ENCODE measurements at places on chromosomes 6 and 20.

- DNase-seq, result no peak
Observed at GRCh38 chr6:4891141-4891540, 112.7 kb downstream of the RPP40 start.

GRCh38 chr6:152368751-152369624 lies 268.2 kb downstream of the SYNE1 start:
- no peak for DNase-seq

DNA sequence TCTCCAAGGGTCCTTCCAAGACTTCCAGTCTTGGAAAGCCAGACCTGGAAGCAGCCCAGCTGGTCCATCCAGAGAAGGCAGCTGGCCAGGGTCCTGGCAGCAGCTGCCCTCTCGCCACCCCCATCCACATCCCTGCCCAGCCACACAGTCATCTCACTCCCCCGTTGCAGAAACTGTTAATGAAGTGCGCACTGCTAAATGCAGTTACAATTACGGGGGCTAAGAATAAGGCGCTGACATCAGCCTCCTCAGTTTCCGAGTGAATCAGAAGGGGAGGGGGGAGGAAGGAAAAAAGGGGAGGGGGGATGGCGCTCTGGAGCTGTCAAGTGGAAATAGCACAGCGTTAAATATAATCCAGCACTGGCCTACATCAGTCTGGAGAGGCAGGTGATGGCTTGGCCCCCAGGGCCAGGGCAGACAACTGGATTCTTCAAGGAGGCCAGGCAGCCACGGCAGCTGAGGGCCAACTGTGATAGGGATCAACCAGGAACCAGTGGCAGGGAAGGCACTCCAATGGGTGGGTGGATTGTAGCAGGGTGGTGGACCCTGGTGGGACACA lies 6.9 kb downstream of the RIMS4 start:
- DNase-seq, result no peak

DNA sequence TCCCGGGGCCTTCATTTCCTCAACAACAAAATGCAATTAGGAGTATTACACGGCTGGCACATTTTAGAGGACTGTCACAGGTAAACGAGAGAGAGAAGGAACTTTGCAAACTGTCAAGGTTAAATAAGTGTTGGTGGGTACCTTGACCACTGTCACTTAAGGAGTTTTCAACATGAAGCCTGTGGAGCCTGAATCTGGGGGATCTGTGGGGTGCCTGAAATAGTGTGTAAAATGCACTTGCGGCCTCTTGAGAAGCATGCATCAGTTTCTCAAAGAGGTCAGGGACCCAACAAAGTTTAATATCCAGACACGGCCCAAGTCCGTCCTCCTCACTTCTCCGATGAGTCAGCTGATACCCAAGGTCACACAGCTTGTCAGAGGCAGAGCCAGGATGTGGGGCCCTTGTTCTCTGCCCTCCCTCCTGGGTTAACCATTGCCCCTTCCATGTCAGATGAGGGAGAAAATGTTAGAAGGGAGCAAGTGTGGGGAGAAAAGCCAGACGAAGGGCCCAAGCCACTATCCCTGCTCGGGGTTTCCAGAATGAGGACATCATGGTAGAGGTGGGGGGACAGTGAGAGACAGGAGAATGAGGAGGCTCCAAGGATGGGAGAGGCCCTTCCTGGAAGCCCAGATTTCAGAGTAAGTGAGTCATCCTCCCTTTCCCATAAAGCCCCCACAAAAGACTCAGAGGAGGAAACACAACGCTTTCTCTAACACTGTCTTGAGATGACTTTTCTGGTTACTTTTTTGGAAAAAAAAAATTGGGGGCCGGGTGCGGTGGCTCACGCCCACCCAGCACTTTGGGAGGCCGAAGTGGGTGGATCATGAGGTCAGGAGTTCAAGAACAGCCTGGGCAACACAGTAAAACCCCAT lies 42.2 kb downstream of the C6orf132 start:
- no peak for DNase-seq

GRCh38 chr6:36209606-36210005 lies 13.1 kb downstream of the BRPF3 start:
- DNase-seq, result no peak

DNA sequence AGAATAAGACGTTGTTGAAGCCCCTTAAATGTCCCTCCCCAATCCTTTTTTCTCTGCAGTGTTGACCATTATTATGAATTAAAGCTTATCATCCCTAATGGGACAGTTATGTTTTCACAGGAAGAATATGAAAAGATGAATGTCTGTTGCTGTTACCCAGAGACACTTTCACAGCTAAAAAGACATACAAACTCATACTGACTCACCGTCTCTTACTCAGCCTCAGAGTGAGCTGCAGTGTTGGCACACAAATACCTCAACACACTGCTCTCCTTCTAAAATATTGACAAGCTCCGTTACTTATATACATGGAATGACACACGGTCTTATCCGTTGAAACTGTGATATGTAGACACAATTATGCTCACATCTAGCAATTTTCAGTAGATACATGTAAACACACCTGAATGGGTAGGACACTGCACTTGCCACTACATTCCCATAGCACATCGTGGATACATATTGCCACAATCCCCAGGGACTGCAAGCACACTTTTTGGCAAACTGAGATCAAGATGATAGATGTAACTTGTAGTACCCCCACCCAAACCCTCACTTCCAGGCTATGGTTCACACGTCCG lies 9.6 kb upstream of the SAPCD1 start:
- DNase-seq, result no peak

DNA sequence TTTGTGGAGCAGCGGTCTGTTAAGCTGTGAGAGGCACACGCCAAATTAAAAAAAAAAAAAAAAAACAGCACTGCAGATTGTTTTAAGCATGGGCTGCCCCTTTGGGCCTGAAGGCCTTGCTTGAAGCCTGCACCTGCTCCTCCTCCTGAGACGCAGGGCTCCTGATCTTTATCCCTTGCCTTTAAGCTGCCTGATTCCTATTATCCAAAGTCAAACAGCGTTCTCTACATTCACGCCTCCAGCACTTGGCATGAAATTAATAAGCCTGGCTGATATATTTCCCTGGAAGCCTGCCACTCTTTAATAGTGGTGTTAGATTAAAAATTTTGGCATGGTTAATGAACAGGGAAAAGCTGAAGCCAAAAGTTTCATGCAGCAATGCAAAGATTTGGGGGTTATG lies 163.9 kb downstream of the FAXC start:
- DNase-seq, result no peak

GRCh38 chr20:9329355-9330101 lies 184.9 kb upstream of the LAMP5 start:
- DNase-seq, result no peak

- no peak for DNase-seq
Observed at GRCh38 chr20:39893003-39893685, 795.9 kb downstream of the MAFB start.

GRCh38 chr20:17510548-17510947 lies 20.6 kb downstream of the BFSP1 start:
- no peak for DNase-seq
